ENCODE measurements at places on chromosomes 11 and 22.

- DNase-seq: no peak
Measured at GRCh38 chr11:92707173-92707619, 262.3 kb upstream of the MTNR1B start.

GRCh38 chr22:38657045-38657909, 839 bp downstream of the CBY1 start:
- DNase-seq: peak; percentile 30

GRCh38 chr22:19822301-19823117, 32.2 kb downstream of the GNB1L start:
- no peak for DNase-seq

DNA sequence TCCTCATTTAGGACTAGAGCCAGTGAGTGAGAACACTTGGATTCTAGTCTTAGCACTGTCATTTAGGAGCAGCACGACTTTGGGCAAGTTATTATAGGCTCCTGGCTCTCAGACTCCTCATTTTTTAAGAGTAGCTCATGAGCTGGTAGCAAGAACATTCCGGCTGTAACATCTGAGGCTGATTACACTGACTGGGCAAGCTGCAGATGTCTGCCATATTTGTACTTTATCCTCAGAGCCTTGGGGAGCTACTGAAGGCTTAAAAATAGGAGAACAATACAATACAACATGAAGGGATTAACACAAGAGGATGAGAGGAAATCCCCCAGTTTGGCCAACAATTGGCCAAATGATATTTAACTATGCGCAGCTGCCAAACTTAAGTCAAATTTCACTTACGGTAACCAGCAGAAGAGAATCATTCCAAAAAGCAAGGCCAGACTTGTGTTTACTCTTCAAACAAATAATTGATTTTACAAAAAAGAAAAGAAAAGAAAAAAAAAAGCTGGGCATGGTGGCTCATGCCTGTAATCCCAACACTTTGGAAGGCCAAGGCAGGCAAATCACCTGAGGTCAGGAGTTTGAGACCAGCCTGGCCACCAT, 113.1 kb upstream of the ARHGAP42 start:
- DNase-seq: no peak

- no peak for DNase-seq
Measured at GRCh38 chr11:64848826-64849597, 4.6 kb upstream of the CDC42BPG start.

DNA sequence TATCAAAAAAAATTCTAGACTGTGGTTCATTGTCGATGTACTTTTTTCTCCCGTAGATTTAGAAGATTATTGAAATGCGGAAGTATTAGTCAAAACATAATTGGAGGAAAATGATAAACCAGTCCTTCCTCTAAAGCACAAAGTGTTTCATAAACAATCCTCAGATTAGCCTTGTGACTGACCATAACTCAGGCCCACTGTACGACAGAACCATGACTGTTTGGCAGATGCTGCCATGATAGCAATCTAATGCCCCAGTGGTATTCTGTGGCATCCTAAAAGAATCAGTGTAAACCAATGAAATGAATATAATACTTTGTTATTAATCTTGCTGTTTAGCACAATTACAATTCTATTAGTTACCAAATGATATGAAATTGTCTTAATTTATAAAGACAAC, 127.0 kb upstream of the CTSC start:
- no peak for DNase-seq

- no peak for DNase-seq
Measured at GRCh38 chr11:70504246-70505020, 106.1 kb downstream of the CTTN start.

DNA sequence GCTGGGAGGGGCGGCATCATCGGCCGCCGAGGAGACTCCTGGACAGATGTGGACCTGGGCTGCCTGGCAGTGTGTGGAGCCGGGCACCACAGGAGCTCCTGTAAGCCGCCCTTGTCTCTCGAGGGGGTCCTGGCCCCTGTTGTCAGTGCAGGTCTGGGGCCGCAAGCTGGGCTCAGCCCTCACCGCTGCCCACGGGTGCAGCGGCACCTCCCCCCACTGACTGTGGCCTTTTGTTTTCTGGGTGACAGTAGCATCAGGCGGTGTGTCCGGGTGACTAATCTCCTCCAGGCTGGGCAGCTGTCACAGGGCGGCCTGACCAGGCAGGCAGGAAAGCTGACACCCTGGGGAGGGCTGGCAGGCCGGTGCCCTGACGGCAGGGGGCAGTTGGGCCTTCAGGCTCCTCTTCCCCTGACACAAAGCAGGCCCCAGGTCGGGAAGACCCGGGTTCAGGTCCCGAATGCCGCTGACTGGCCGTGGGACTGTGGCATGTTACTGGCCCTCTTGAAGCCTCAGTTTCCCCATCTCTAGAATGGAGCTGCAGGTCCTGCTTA, 16.3 kb downstream of the DGKZ start:
- no peak for DNase-seq

GRCh38 chr11:102416976-102417375, 35.6 kb downstream of the TMEM123 start:
- DNase-seq: no peak

- DNase-seq: no peak
Measured at GRCh38 chr11:103644676-103645075, 391.8 kb upstream of the DDI1 start.

- no peak for DNase-seq
Measured at GRCh38 chr11:117725048-117725734, 71.8 kb downstream of the DSCAML1 start.

DNA sequence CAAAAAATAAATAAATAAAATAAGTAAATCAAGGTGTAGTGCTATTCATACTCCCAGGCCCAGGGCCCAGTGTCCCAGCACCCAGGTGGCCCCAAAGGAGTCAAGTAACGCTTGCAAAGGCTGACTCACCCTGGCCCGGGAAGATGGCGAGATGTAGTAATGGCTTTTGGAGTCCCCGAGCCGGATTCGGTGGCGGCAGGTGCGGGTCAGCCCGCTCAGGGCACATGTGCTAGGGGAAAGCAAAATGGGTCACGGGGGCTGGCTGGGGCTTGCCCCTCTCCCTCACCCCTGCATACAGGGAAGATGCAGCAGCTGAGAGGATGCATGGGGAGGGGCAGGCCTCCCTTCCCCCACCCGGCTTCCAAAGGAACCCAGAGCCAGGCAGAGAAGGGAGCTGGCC, 11.0 kb upstream of the FADS3 start:
- DNase-seq: no peak

GRCh38 chr22:44191036-44191454, 10.3 kb downstream of the PARVG start:
- peak; percentile 25 for DNase-seq

- no peak for DNase-seq
Measured at GRCh38 chr11:69463181-69463994, 18.1 kb upstream of the LINC01488 start.

DNA sequence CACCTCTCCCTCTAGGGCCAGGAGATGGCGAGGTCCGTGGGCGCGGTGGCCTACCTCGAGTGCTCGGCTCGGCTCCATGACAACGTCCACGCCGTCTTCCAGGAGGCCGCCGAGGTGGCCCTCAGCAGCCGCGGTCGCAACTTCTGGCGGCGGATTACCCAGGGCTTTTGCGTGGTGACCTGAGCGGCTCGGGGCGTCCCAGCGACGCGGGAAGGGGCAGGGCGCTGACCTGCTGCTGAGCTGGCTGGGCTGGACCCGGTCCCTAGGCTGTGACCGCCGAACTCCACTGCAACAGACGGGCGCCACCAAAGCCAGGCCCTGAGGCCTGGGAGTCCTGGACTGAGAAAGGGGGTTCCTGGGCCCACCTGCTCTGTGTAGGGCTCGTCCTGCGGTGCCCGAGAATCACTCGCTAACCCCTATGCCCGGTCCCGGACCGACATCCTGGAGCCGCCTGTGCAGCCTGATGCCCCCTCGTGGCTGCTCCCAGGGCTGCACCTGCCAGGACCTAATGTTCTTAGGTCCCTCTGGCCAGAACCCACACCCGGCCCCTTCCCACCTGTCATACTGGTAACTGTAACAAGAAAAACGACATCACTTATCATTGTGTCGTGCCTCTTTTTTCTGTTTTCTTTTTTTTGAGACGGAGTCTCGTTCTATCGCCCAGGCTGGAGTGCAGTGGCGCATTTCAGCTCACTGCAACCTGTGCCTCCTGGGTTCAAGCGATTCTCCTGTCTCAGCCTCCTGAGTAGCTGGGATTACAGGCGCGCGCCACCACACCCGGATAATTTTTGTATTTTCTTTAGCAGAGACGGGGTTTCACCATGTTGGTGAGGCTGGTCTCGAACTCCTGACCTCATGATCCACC, 15.0 kb downstream of the RHOD start:
- DNase-seq: peak; percentile 80

GRCh38 chr22:49678137-49678841, 149.4 kb downstream of the BRD1 start:
- no peak for DNase-seq

GRCh38 chr11:47078751-47079521, 97.7 kb downstream of the ARFGAP2 start:
- no peak for DNase-seq

GRCh38 chr11:92505689-92506088, 281.1 kb downstream of the FAT3 start:
- no peak for DNase-seq

- DNase-seq: no peak
Measured at GRCh38 chr22:49025791-49026493, 801.7 kb downstream of the BRD1 start.

DNA sequence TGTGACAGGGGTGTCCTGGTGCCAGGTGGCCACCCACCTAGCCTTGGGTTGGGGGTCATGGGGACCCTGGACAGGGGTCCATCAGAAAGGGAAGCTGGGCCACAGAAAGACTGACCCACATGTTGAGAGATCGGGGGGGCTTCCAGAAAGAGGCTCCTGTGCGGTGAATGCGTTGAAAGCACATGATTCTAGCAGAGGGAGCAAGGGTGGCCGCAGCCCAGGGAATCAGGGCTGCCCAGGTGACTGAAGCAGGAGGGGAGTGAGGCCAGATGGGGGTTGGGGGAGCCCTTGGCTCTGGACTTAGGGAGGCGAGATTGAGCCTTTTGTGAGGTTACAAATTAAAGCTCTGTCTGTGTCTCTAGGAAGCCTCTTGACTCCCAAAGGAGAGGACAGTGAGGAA, 80.7 kb downstream of the MORC2 start:
- DNase-seq: no peak

DNA sequence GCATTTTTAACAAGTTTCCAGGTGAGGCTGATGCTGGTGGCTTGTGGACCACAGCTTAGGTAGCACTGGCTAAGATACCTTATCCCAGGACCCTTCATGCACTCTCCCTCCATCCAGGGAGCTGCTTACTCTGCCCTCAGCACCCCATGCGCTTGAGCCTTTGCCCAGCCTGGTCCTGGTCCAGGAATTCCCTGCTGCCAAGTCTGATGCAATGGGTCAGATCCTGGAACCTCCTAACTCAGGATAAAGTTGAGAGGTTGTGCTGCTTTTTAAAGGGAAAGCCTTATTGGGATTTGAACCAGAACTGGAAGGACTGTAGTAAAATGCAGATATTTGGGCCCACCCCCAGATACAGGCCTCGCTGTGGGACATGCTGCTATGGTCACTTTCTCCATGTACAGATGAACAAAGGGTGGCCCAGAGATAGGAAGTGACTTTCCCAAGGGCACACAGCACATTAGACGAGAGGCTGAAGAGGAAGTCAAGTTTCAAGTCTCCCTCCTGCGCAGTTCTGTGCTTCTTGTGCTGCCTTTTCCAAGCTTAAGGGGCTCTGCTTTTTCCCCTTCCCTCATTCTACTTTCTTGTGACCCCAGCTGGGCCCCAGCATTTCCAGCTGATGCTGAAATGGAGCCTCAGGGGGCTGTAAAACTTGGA, 824 bp upstream of the LGALS12 start:
- no peak for DNase-seq

GRCh38 chr11:70490208-70490607, 91.9 kb downstream of the CTTN start:
- DNase-seq: no peak

DNA sequence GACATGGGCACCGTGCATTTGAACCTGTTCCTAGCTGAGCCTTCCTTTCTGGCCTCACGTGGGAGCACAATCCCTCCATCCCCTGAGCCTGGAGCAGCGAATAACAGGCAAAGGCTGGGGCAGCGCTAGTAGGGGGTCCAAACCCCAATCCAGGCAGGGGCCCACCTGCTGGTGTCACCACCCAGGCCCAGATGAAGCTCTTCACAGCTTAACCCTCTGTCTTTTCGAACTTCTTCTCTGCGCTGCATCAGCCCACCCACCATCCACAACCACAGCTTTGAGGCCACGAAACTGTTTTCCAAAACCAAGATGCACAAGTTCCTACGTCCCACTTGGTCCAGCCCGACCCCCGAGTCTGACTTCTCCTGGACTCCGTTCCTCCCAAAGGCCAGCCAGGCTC, 11.5 kb downstream of the KCNC1 start:
- DNase-seq: no peak

GRCh38 chr22:48869161-48869560, 958.5 kb downstream of the BRD1 start:
- DNase-seq: no peak

GRCh38 chr22:37802310-37803194, 5.2 kb upstream of the GCAT start:
- DNase-seq: no peak

- DNase-seq: no peak
Measured at GRCh38 chr11:110158317-110159200, 65.4 kb downstream of the ZC3H12C start.

GRCh38 chr11:46050003-46050461, 71.2 kb downstream of the PHF21A start:
- no peak for DNase-seq

GRCh38 chr22:35991168-35991567, 37.5 kb downstream of the RBFOX2 start:
- DNase-seq: no peak

DNA sequence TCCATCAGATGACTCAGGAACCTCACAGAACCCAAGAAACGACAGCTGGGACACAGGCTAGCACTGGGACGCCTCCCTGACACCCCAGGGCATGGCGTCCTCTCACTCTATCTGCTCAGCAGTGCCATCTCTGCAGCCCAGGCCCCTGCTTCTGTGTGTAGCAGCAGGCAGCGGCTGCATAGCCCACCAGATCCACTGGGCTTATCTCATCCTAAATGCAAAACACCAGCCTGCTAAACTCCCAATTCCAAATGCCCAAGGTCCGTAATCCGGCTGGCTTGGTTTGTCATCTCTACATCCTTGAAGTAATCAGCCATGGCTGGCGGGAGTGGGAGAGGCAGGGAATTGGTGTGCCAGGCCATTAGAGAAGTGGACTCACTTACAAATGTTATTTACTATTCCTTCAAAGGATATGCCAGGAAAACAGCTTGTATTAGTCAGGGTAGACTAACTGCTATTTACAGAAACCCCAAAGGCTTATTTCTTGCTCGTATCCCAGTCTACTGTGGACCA, 30.7 kb downstream of the SPATA19 start:
- DNase-seq: no peak

GRCh38 chr11:84218318-84218717, 932.2 kb upstream of the CCDC90B start:
- DNase-seq: no peak

- DNase-seq: no peak
Measured at GRCh38 chr11:75639762-75640181, 29.1 kb downstream of the MAP6 start.

Measured in stimulated activated CD4-positive, alpha-beta T cell treated with anti-CD3 and anti-CD28 coated beads, Interleukin-4, amount 100 ng/mL, for 48 hours (primary cell).